Aorta (tissue), 5 donors: ENCODE measurements at places on chromosomes 13 and 19. TPM values are rescaled to one million over a fixed set of nuclear protein-coding genes. Genes with fewer than 3 reads are reported as not detected.

DNA sequence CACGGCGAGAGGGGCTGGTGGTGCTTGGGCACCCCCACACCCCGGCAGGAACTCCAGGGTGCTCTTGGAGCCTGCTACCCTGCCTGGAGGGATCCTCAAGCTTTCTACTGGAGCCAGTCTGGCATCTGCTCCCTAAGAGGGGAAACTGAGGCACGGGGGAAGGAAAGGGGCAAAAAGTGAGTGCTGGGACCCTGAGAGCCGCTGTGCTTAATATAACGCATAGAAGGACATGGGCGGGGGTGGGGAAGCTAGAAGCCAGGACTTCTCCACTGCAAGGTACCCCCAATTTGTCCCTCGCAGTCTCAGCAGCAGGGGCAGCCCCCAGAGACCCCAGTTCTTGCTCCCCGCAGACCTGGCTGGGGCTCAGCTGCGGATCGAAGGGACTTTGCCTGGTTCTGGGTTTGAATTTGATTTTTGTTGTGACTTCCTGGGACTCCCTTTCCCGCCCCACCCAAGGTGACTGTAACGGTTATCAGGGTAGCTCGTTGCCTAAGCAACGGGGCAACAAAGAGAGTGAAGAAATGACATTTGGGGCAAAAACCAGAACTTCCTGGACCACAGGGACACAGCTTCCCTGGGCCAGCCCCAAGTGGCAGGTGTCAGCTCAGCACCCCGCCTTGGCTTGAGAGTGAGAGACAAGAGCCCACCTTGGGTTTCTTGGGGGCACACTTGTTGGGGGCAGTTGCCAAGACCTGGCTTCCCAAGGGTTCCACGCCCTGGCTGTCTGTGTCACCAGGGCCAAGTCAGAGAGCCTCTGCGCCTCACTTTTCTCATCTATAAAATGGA is 638 bp downstream of the ADGRE5 start:
- DNase-seq: no peak

The BEST2 gene
- not detected for total RNA-seq

The ZNF30 gene
- 3.1 TPM for total RNA-seq

- DNase-seq: no peak
Observed at GRCh38 chr13:27977476-27978300, 8.6 kb upstream of the CDX2 start.

DNA sequence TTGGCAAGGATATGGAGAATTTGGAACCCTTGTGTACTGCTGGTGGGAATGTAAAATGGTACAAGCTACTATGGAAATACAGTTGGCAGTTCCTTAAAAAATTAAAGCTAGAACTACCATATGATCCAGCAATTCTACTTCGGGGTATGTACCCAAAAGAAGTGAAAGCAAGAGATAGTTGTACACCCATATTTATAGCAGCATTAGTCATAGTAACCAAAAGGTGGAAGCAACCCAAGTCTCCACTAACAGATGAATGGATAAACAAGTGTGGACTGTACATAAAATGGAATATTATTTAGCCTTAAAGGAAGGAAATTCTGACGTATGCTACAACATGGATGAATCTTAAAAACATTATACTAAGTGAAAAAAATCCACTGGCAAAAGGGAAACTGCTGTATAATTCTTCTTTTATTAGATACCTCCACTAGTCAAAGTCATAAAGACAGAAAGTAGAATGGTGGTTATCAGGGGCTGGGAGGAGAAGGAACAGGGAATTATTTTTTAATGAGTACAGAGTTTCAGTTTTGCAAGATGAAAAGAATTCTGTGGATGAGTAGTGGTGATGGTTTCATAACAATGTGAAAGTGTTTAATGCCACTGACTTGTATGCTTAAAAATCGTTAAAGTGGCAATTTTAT is 141.6 kb downstream of the RXFP2 start:
- DNase-seq: no peak

The FGF22 gene
- total RNA-seq: 0.45 TPM

The CACNG7 gene
- total RNA-seq: not detected

The TRIP10 gene
- total RNA-seq: 146 TPM

DNA sequence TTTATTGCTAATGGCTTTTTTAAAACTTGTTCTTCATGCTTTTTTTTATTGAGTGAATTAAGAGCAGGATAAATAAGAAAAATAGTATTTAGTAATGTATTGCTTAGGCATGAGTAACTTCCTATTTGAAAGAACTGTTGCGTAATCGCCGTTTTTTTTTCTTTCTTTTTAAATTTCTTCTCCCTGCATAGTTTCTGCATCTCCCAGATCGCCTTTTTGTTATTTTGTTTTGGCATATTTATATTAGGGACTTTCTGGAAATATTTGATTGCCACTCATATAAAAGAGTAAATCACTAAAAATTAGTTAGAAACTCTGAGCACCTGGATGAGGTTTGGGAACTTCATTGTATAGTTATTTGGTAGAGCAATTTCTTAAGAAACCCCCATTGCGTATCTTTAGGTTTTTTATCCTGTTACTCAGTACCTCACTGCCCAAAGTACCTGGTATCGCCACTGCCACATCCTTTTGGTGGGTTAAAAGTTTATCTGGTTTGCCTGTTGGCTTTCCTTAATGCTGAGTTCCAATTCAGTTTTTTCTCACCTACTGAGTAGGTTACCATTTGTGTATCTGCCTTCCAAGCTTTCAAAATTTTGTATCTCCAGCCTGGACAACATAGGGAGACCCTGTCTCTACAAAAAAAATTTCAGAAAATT is 36.2 kb upstream of the LPAR6 start:
- DNase-seq: no peak

The FBXO46 gene
- 15.5 TPM for total RNA-seq

DNA sequence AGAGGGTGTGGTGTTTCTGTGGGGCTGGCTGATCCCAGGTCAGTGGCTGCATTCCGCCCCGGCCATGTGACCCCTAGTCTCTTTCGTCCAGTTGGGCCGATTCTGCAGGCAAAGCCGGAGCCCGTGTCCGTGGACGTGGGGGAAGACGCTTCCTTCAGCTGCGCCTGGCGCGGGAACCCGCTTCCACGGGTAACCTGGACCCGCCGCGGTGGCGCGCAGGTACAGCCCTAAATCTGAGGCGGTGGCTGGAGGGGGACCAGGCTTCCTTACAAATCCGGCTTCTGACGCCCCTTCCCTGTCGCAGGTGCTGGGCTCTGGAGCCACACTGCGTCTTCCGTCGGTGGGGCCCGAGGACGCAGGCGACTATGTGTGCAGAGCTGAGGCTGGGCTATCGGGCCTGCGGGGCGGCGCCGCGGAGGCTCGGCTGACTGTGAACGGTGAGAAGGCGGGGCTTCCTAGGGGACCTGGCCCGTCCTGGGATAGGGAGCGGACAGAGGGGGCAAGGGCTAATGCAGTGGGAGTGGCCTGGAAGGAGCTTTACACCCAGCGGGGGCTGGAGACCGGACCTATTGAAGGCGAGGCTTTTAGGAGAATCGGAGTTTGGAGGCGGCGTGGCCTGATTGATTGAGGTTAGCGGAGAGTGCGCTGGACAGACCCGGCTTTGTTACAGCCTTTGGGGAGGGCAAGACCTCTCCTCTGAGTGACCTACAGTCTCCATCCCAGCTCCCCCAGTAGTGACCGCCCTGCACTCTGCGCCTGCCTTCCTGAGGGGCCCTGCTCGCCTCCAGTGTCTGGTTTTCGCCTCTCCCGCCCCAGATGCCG is 4.3 kb downstream of the KIRREL2 start:
- DNase-seq: no peak

DNA sequence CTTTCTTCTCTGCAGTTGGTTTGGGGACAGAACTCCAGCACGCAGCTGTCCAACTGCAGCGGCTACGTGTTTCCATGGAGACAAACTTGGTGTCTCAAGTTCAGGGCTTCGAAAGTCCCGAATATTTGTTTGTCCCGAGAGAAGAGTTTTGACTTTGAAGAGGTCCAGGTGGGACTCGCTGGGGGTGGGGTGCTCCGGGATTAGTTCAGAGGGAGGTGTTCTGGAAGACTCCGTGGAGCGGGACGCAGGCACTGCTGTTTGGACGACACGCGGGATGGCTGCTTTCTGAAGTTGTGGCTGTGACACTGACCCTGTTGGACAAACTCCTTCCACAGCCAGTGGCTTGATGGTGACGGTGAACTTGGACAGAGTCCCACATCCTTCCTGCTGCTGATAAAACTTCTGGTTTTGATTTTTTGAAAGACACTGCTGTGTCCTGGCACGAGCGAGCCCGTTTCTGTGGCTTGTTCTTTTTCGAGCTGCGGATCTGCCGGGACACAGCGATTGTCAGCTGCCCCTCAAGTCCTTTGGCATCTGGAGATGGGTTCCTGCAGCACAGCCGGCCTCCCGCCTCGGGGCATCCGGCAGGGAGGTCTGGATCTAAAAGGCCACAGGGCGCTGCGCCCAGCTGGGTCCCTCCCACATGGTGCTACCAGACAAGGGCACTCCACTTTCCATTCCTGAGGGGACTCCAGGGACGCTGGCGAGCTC is 15.9 kb upstream of the RANBP3 start:
- no peak for DNase-seq

- peak; percentile 60 for DNase-seq
Observed at GRCh38 chr13:113743366-113744195, 15.4 kb upstream of the TMEM255B start.

- DNase-seq: no peak
Observed at GRCh38 chr13:77351315-77351714, 24.4 kb upstream of the MYCBP2 start.

The CD70 gene
- total RNA-seq: not detected

The CABP5 gene
- total RNA-seq: not detected

The SGTA gene
- 31.5 TPM for total RNA-seq
